Suppressor macrophage treated with lipopolysaccharide for 1 hour (primary cell): ENCODE measurements at places on chromosomes 4 and X.

- no peak for DNase-seq
Measured at GRCh38 chr4:136383082-136383481, 1149.2 kb downstream of the PCDH18 start.

DNA sequence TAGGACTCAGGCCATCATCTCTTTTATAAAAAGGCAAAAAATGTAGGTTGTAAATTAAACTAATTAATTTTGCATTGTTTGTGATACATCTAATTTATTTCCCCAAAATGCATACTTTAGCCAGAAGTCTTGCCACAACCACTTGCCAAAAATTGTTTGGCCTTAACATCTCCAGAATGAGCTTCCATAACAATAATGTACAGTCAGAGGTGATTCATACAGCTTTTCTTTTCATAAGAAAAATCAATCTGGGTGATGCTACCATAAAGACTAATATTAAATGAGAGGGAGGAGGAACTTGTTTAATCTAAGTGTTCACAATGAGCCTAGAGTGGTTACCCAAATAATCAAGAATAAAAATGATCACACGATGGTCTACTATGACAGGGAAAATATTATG lies 59.3 kb downstream of the AMMECR1 start:
- no peak for DNase-seq

- no peak for DNase-seq
Measured at GRCh38 chrX:20472620-20473258, 206.0 kb upstream of the RPS6KA3 start.

DNA sequence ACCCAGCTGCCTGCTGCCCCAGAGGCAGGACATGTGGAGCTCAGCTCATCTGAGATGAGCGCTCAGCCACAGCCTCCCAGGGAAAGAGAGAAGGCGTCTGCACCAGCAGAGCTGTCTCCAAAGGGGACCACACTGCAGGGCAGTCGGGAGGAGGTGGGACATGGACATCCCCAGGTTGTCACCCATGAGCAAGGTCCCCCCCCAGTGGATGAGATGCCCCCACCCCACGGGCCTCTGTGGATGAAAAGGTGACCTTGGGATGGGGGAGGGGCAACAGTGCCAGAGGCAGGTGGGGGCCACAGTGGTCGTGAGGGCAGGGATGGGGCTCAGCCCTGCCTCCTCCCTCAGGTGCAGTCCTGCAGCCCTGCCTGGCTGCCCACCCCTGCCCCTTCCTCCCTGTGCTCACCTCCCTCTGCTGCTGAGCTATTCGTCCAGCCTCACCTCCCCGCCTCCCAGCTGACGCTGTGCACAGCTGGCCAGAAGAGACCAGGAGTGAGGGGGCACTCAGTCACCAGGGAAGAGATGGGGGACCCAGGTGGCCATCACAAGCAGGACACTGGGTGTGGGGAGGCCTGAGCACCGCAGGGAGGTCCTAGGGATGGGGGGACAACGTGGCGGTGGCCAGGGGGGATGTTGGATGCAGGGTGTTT lies 9.3 kb downstream of the NKX1-1 start:
- DNase-seq = no peak

DNA sequence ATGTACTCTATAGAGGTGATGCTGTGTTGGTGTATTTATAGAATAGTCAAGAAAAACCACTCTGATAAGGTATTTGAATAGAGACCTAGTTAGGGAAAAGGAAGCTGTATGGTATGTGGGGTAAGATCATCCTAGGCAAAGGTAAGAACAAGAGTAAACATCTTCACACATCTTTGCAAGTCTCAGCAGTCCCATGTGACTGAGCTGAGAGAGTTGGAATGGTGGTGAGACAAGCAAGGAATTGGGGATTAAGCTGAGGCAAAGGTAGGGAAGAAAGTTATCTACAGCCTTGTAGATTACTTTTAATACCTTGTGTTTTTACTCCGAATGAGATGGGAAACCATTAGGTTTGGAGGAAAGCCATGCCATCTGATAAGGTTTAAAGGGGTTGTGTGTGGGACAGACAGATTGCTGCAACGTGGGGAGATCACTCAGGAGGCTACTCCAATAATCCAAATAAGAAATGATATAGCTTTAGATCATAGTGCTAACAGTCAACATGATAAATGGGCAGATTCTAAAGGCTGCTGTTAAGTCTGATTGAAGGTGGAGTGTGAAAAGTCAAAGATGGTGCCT lies 31.7 kb upstream of the MANBA start:
- DNase-seq = no peak

- DNase-seq = no peak
Measured at GRCh38 chr4:97317671-97318070, 825.6 kb downstream of the STPG2 start.

DNA sequence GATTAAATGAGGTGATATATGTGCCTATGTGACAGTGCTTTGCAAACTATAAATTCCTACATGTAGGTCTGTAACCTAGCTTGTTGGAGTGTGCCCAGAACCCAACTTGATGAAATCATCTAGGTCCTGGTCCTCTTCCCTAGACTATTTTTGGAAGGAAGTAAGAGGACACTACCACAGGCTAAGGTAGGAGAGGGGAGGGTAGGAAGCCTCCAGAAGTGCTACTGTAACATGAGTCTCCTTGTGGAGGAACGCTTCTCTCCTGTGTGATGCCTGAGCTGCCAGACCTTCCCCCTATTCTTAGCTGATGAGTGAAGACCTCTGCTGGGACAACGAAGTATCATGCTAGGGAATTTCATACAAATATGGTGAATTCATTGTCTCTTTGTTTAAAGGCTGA lies 41.8 kb upstream of the IL21 start:
- DNase-seq = no peak

DNA sequence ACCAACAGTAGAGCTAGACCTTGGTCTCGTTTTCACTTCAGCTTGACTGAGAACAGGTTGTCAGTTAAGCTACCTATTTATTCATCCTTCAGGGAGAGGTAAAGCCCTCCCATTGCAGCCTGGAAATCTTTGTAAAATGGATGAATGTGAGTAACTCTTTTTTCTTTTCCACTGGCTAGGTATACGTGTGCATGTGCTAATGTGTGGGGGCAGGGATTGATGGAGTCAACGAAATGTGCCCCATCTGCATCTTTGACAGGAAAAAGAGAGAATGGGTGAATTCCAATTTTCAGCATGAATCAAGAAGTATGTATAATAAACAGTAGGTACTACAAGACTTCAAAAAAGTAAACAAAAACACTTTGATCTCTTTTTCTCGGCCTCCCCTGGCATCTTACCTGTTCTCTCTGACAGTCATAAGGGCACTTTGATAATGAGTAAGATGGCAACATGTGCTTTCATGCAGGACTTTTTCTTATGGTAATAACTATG lies at the start of gene IL21:
IL21 (minus strand) TSS at position 51 of the 492 bp plus-strand sequence. CDS start 55 bp downstream, outside the sequence.
- no peak for DNase-seq
